Left lobe of liver (tissue), 2 donors: ENCODE measurements at places on chromosomes 4 and X. TPM values are rescaled to one million over a fixed set of nuclear protein-coding genes. Genes with fewer than 3 reads are reported as not detected.

The PNCK gene
- total RNA-seq: not detected

The HS6ST2 gene
- not detected for total RNA-seq

GRCh38 chrX:154534526-154535322 lies 11.9 kb downstream of the G6PD start:
- peak; percentile 81 for DNase-seq

GRCh38 chrX:7330971-7331746 lies 183.2 kb upstream of the PUDP start:
- DNase-seq: no peak

- no peak for DNase-seq
These were observed 60.2 kb downstream of the KCNIP4 start for GRCh38 chr4:21888195-21888976.

- no peak for DNase-seq
These were observed 828.7 kb downstream of the PCDH7 start for GRCh38 chr4:31548823-31549222.

- DNase-seq: no peak
These were observed 4.1 kb upstream of the INTS6L start for GRCh38 chrX:135516376-135516775.

GRCh38 chrX:129493643-129494042 lies 29.6 kb downstream of the SMARCA1 start:
- DNase-seq: no peak

DNA sequence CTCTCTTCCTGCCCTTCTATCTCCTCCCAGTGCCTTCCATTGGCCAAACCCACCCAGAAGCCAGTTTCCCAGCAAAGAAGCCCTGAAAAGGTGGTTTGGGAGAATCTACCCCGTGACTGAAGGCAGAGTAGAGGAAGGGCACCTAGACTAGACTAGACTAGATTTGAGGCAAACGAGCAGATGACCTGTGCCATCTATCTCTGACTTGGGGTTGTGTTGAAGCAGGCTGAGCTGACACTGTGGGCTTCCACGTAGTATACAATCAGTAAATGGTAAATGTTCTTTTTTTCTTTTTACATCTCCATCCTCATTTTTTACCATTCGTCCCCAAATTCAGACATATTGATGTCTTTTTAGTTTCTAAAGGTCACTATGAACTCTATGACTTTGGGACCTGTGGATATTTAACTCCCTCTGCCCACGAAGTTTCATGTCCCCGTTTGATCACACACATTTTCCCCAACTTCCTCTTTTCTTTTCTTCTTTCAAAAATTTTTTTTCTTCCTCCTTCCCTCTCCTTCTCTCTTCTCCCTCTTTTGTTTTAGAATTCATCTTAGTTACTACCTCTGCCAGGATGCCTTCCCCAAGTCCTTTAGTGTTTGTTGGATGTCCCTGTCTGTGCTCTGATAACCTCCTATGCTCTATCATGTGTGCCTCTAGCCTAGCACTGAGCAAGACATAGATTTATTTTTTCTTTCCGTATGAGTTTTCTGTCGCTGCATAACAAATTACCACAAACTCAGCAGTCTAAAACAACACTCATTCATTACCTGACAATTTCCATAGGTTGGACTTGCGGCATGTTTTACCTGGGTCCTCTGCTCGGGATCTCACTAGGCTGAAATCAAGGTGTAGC lies 6.2 kb upstream of the AFF1 start:
- no peak for DNase-seq

DNA sequence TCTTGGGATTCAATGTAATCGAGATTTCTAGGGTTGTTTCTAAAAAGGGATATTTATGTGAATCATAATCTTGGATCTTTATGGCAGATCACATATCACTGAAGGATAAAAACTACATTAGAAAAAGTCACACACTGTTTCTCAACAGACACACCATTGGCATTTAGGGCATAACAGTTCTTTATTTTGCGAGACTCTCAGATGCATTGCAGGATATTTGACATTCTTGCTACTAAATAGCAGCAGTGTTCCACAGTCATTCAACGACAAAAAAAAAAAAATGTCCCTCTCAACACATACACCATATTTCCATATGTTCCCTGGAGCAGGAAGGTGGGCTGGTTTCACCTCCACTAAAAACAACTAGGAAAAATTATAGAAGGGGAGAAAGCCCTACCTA lies 243.4 kb upstream of the PCDH18 start:
- DNase-seq: no peak

- no peak for DNase-seq
These were observed 313.8 kb upstream of the TEX13C start for GRCh38 chrX:125005863-125006262.

The UGT2A1 gene
- total RNA-seq: 0.18 TPM

GRCh38 chr4:1979477-1980196 lies 29.1 kb downstream of the NELFA start:
- DNase-seq: no peak

GRCh38 chr4:146470604-146471003 lies 51.1 kb downstream of the SLC10A7 start:
- DNase-seq: no peak

The SOWAHB gene
- 22.1 TPM for total RNA-seq

DNA sequence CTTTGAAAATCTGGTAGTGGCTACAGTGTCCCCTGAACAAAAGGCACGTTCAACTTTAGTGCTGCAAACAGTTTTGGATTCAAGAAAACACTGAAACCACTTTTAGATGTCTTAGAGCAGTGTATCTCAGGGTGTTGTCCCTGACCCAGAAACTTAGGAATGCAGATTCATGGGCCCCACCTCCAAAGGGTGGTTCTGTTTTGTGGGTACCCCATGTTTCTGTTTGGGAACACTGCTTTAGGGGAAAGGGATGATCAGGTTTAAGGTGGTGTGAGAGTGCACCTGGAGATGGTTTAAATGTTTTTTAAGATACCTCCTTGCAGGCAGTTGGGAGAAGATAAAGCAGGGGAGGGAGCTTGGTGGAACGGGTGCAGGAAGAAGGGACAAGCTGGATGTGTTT lies 55.6 kb downstream of the JADE1 start:
- no peak for DNase-seq

- DNase-seq: peak; percentile 44
These were observed 17.7 kb downstream of the RGS12 start for GRCh38 chr4:3310301-3311094.

DNA sequence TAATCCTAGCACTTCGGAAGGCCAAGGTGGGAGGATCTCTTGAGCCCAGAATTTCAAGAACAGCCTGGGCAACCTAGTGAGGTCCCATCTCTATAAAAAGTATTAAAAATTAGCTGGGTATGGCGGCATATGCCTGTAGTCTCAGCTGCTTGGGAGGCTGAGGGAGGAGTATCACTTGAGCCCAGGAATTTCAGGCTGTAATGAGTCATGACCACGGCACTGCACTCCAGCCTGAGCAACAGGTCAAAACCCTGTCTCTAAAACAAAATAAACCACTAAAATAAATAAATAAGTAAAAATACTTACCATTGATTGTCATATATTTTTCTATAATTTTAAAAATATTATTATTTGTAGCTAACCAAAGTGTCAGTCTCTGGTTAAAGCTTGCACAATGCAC lies 315.6 kb upstream of the SMIM31 start:
- DNase-seq: no peak

The PITX2 gene
- total RNA-seq: not detected

The NAT8L gene
- 0.05 TPM for total RNA-seq

The TMSB15C gene
- 0.18 TPM for total RNA-seq

GRCh38 chr4:123984886-123985285 lies 588.3 kb downstream of the SPRY1 start:
- DNase-seq: no peak

DNA sequence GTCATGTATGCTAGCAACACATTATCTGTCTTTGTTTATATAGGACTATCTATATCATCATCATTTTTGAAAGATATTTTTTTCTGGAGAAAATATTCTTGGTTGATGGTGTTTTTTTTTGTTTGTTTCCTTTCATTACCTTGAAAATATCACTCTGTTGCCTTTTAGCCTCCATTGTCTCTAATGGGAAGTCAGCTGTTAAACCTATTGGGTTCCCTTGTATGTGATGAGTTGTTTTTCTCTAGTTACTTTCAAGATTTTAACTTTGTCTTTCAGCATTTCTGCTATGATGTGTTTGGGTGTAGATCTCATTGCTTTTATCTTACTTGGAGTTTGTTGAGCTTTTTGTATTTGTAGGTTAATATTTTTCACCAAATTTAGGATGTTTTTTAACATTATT lies 124.4 kb downstream of the EDA start:
- DNase-seq: no peak

DNA sequence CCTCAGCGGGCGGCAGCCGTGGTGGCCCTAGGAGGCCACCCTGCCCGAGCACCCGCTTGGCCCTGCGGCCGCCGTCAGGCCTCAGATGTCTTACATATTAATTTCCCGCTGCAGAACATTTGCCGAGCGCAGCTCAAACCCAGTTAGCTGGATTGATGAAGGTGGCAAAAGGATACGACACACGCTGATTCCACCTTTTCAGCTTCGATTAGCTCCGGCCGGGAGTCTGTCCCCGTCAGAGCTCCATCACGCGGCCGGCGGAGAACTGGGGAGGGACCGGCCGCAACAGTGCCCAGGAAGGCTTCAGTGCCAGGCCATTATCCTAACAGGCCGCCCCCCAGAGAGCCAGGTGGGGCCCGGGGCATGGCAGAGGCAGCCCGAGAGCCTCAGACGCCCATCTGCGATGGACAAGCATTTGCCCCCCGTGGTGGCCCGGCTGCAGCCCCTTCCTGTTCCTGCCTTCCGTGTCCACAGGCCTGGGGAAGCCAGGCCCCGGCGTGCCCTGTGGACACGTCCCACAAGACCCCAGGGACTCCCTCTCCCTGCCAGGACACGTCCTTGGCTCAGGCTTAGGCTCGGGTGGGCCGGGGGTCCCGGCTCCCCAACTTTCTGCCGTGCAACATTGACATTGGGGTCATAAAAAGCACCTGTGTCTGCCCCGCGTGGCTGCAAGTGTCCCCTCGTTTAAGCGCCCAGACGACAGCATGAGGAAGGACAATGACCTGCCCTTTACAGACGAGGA lies 133.8 kb upstream of the NKX1-1 start:
- DNase-seq: no peak

DNA sequence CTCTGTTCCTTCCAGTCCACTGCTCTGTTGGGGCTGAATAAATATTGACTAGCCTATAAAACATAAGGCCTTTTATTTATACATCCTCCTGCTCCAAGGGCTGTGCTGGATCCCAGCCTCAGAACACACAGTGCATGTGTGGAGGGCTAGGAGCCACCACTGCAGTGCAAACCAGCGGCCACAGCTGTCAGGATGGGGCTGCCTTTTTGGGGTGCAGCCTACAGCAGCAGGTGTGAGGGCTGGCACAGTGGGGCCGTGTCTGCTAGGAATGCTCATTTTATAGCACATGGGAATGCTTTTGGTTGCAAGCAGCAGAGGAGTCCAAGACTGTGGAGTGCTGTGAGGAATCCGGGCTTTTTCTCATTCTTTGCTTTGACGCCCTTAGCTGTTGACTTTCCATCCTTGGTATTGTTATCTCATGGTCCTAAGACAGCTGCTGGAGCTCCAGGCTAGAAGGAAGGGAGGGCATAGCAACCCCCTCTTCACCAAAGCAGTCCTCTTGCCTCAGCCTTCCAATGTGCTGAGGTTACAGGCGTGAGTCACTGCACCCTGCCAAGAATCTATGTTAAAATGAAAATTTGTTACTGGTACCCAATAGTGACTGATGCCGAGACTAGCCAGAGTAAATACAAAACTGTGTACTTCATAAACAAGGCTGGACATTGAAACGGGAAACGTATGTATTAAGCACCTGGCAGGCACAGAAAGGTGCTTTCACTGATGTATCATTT lies 334.3 kb upstream of the GATB start:
- no peak for DNase-seq

The PNMA6A gene
- 4.0 TPM for total RNA-seq

DNA sequence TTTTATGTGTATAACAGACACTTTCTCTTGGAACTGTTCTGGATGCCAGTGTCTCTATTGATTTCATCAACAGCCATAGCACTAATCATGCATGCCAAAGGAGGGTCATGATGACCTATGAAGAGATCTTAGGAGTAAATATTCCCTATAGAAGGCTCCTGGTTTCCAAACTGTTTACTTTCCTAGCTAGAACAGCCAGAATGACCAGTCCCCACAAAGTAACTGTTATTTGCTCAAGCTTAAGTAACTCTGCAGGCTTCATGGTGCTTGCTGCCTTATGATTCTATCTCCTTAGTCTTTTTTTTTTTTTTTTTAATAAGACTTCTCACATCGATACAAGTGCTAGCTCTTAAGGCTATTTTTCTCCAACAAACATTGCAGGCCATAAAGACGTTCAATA lies 12.4 kb downstream of the S100G start:
- DNase-seq: no peak

The BST1 gene
- 3.7 TPM for total RNA-seq

GRCh38 chr4:137417676-137418075 lies 114.6 kb downstream of the PCDH18 start:
- no peak for DNase-seq

DNA sequence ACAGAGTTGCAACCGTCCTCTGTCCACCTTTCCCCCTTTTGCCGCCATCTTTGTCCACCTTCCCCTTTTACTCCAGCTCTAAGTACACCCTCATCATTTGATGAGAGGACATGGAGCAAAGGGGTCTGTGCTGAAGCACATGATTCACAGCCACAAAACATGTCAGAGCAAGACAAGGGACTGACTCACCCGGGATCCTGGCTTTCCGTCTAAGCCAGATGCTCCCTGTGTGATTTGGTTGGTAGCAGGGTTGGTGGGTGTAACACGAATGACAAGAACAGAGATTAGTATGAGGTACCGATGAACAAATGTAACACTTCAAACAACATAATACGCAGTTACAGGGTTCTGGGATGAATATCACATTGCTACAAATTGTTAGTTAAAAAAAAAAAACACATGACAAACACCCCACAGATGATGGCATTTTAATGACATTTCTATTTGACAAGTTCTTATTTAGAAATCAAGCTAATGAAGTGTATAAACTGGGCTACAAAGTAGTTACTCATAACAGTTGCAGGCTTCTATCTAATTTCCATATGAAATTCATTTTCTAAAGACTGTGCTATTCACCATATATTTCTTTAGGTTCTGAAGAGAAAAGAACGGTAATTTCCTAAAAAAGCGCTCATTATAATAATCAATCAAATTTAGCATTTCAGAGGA lies 71.4 kb upstream of the ETNPPL start:
- no peak for DNase-seq

The PTPN13 gene
- total RNA-seq: 1.4 TPM

- DNase-seq: no peak
These were observed 24.2 kb downstream of the SMC1A start for GRCh38 chrX:53398216-53398615.

- DNase-seq: no peak
These were observed 519.0 kb downstream of the IL15 start for GRCh38 chr4:142155347-142155746.

DNA sequence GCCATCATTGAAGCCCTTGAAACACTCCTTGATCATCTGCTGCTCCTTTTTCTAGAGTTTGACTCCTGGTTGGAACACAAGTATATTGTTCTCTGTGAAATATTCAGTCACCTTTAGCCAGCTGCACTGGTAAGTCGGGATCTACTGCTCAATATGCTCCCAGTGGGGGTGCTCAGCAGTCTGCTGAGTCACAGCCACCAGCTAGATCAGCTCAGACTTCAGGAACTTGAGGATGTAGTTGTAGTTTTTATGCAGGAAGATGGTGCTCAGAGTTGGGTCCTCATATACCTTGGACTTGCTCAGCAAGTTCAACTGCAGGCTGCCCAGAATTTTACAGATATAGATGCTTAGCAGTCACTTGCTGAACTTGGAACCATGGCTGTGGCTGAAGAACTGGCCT lies 202.5 kb upstream of the RPL34 start:
- no peak for DNase-seq

GRCh38 chr4:157358439-157358838 lies 137.9 kb downstream of the GRIA2 start:
- DNase-seq: no peak
